ENCODE measurements at places on chromosomes 13 and 19.

GRCh38 chr19:5096536-5096935 is 127.6 kb downstream of the KDM4B start:
- DNase-seq = no peak

GRCh38 chr19:6737873-6738786 is 750 bp upstream of the GPR108 start:
- DNase-seq = peak; percentile 65

DNA sequence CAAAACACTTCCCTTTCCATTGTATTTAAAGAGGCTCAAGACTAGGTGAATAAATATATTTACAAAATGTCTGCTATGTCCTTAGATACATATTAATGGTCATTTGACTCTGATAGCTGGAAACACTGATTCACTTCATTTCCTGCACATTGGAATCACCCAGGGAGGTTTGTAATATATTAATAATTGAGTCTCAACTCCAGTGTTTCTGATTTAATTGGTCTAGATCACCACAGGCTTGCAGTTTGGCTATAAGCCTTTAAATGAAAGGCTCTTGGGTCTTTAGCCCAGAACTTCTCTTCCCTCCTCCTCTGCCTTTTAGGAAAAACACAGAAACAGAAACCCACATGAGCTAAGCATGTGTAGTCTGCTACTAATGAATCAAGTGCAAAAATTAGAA is 378.0 kb downstream of the TBC1D4 start:
- DNase-seq = no peak

GRCh38 chr19:41755328-41755913 is at the start of gene CEACAM6:
TSS of gene CEACAM6 (plus strand) at chr19:41755530. CDS start at chr19:41755639, 109 bp downstream.
- DNase-seq = no peak

- DNase-seq = no peak
Measured at GRCh38 chr19:32172566-32173160, 172.7 kb upstream of the ZNF507 start.

- DNase-seq = no peak
Measured at GRCh38 chr13:25848812-25849745, 202.7 kb downstream of the SHISA2 start.

GRCh38 chr13:111255228-111255790 is 65.1 kb upstream of the TEX29 start:
- DNase-seq = no peak

GRCh38 chr19:46608581-46609345 is 7.6 kb downstream of the CALM3 start:
- DNase-seq = peak; percentile 4

DNA sequence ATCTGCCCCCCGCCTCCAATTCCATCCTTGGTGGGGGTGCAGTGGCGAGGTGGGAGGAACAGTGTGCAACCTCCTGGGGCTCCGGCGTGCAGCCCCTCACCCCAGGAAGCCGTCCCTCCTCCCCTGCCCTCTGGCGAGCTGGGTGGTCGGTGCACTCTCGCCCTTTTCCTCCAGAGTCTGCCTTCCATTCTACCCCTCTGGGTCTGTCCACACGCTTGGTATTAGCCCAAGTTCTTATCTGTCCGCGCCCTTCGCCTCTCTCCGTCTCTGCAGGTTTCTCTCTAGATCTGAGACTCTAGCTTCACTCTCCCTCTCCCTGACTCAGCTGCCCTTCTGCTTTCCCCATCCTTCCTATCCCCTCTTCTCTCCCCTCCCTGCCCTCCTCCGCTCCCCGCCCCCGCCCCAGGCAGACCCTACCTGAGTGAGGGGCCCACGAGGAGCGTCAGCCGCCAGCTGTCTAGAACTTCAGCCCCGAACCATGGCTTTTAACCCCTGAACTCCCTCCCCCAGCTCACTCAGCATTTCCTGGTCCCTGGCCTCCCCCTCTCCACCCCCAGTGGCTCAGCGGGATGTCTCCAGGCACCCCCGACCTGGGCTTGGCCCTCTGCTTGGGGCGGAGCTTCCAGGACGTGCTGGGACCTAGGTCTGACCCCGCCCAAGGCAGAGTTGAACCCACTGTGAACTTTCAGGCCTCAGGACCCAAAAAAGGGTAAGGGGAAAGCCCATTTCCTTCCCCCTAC is 499 bp upstream of the KLK13 start:
- DNase-seq = no peak

GRCh38 chr19:17215127-17215971 is at the start of gene USE1:
TSS of gene USE1 (plus strand) at chr19:17215357. CDS start at chr19:17215406, 49 bp downstream.
- peak; percentile 78 for DNase-seq

- no peak for DNase-seq
Measured at GRCh38 chr13:23715762-23716235, 145.6 kb downstream of the TNFRSF19 start.

- DNase-seq = no peak
Measured at GRCh38 chr13:38804061-38804460, 117.2 kb downstream of the FREM2 start.

DNA sequence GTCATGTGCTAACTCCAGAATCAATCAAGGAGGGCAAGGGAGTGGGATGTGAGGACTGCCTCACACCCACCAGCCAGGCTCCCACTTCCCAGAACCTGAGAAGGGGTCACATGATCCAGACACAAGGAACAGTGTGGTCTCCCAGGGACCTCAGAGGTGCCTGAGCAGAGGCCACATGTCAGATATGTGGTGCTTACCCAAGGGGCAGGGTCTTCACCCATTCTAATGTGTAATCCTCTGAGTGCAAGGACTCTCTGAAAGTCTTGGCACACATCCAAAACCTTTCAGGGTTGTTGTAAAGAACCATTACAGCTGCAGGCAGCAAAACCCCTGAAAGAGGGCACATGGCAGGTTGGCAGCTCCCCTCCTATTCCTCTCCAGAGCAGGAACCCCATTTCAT is 656.6 kb downstream of the UQCRFS1 start:
- DNase-seq = no peak

DNA sequence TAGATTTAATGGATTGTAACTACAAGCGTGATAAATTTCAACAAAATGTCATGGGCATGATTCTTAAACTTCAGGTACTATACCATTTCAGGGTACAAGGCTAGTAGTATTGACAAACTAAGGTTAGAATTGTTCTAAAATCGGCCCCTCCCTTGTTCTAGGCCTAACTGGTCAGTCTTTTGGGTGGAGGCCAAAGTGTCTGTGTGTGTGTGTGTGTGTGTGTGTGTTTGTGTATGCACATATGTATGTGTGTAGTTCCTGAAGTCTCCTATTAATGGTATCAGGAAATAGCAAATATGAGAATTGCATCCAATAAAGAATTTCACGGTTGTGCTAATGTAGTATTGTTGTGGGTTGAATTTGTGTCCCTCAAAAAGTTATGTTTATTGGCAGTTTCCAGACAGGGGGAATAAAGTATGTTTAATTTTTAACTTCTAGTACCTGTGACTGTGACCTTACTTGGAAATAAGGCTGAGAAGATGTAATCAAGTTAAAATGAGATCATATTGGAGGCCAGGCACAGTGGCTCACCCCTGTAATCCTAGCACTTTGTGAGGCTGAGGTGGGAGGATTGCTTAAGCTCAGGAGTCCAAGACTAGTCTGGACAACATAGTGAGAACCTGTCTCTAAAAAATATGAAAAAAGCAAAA is 119.2 kb downstream of the KLF5 start:
- no peak for DNase-seq

DNA sequence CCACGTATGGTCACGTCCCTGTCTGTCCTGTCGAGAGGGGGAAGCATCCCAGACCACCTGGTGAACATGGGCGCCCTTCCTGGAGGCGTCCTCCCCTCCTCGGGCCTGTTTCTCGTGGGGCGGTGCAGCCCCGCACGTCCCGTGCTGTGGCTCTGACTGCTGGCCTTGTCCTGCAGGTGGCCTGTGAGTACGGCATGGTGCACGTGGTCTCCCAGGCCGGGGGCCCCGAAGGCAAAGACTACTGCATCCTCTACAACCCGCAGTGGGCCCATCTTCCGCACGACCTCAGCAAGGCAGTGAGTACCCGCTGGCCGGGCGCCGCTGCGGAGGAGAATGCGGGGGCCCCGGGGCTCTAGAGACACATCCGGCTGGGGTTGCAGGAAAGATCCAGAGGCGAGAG is 5.9 kb downstream of the SPPL2B start:
- no peak for DNase-seq

- DNase-seq = peak; percentile 82
Measured at GRCh38 chr19:38769635-38770211, 3.6 kb downstream of the LGALS7 start.

DNA sequence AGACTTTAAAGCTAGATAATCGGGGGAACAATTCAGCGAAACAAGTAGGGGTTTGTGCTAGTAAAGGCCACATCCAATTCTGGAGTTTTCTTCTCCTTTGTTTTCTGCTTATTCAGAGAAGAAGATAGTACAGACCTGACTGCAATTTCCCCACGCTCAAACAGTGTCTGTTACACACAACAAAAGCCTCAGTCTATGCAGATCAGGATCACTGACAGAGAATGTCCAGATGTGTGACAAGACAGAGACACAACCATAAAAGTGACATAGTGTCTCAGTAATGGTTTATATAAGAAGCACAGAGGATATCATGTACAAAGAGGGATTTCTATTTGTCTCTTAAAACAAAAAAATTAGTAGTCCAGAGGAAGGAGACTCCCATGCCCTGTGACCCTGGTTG is 70.7 kb upstream of the GTF3A start:
- DNase-seq = no peak

- no peak for DNase-seq
Measured at GRCh38 chr13:93450191-93450621, 223.6 kb downstream of the GPC6 start.

- no peak for DNase-seq
Measured at GRCh38 chr13:68046903-68047302, 816.8 kb upstream of the PCDH9 start.

GRCh38 chr19:13670846-13671245 is 93.5 kb upstream of the MRI1 start:
- no peak for DNase-seq

DNA sequence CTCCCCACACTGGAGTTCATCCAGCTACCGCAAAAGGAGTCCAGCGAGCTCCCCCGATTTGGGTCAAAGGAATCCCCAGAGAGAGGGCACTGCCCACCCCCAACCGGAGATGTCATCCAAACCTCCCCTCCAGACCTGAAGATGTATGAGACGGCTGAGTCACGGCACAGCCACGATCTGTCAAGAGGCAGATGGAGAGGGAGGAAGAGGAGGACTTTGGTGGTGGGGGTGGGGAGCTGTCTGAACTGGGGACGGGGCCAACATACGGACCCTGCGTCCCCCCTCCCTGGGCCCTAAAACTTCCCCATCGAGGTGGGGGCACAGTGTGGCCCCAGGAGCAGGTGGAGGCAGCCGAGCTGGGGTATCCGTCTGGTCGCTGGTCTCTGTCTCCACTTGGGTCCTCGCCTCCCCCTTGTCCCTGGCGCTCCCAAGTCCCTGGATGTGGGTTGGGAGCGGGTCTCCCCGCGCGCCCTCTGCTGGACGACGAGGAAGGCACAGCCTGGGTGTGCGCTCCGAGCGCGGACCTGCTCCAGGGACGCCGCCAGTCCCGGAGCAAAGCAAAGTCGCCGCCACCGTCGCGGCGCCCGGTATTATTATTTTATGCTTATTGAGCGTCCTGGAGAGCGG is 3.8 kb downstream of the PDE4A start:
- DNase-seq = peak; percentile 45

DNA sequence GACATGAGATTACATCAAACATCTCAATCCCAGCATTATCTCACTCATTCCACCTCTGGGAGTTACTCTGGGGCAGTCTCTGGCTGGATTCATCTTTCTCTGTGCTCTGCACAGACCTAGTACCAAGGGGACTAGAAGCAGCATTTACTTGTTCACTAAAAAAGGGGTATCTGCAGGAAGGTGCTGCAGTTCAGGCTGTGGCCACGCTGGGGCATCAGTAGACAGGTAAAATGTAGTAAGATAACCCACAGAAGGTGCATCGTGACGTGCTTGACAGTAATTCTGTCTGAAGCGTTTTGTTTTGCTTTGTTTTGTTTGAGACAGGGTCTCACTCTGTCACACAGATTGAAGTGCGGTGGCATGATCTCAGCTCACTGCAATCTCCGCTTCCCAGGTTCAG is 29.3 kb downstream of the ZNF564 start:
- no peak for DNase-seq

DNA sequence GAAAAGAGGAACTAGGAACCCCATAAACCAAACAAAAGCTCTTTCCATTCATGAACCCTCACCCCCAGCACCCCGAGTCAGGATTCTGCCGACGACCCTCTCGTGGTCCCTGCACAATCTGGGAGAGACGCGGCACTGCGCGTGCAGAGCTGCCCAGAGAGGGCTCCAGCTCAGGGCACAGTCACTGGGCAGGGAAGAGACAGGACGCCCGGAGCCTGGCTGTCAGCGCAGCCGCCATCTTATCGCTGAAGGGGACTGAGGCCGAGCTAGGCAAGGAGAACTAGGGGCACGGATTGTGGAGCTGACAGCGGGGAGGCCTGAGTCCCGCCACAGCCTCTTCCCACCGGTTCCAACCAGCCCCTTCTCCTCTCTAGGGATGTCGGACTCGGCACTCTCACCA is 349 bp downstream of the ZNF98 start:
- DNase-seq = no peak

DNA sequence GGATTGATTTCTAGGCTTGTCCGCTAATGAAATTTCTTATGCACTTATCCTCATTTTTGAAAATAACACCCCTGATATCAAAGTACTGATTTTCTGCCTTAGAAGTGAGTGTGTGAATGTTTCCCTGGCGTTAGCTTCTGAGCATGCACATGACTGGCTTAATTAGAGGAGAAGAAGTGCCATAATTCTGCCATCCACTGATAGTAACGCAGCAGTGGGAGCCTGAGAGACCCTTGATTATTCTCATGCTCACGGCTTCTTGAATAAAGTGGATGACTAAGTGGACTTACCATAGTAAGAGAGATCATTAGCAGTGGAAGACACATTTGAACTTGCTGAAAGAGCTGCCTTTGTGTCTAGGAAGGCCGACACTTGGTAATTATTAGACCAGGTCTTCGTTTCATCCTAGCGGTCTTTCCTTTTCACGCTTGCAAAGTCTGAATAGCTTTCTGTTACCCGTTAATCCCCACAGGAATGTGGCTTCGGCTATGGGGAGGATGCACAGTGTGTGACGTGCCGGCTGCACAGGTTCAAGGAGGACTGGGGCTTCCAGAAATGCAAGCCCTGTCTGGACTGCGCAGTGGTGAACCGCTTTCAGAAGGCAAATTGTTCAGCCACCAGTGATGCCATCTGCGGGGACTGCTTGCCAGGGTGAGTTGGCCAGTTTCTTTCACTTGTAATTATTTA is 45.3 kb downstream of the TNFRSF19 start:
- DNase-seq = no peak

DNA sequence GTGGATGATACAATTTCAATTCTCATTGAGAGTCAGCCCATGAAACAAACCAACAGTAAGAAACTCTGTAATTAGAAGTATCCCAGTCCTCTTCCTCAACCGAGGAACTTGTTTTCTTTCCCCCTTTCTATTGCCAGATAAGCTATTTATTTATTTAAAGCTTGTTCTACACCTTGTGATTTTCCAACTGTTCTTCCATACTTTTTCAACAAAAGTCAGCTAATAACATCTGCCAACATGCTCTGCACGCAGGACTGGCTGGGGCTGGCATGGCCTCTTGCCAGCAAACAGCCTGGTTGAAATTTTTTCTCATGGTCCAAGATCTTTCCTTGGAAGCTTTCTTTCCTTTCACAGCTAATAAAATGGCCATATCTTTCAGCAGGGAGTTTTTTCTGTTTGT is 2.9 kb upstream of the IRS2 start:
- no peak for DNase-seq

- no peak for DNase-seq
Measured at GRCh38 chr13:49693191-49693733, 2.0 kb upstream of the EBPL start.
